Body of pancreas (tissue), 4 donors: ENCODE measurements at places on chromosomes 16 and 17. TPM values are rescaled to one million over a fixed set of nuclear protein-coding genes. Genes with fewer than 3 reads are reported as not detected.
A peak's percentile ranks its signal among the peaks of the same experiment; 100 is the strongest.

DNA sequence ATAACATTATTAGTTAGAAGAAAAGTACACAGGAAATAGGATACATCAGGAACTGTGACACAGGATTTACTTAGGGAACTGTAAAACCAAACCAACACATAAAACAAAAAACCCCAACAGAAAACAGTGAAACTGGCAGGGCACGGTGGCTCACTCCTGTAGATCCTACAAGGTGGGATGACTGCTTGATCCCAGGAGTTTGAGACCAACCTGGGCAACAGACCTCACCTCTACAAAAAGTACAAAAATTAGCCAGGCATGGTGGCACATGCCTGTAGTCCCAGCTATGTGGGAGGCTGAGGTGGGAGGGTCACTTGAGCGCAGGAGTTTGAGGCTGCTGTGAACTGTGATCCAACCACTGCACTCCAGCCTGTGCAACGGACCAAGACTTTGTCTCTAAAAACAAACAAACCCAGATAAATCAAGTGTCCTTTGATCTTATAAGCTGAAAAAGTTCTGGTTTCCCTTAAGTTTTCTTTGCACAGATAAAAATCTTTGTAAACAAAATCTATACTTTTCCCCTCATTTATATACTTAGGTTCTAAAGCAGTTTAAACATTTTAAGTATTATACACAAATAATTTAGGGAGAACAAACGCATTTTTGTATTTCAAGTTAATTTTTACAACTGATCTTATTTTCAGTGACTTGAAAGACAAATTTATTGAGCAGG, 111.5 kb upstream of the TOB1 start:
- no peak overlapping the region for H3K27ac ChIP-seq
- no peak overlapping the region for H3K4me3 ChIP-seq
- H3K4me1 ChIP-seq: no peaks in the 10 kb centered on the region
- H3K36me3 ChIP-seq: peaks cover 27% of the 10 kb centered on the region
- no peaks in the 10 kb centered on the region for H3K27me3 ChIP-seq

DNA sequence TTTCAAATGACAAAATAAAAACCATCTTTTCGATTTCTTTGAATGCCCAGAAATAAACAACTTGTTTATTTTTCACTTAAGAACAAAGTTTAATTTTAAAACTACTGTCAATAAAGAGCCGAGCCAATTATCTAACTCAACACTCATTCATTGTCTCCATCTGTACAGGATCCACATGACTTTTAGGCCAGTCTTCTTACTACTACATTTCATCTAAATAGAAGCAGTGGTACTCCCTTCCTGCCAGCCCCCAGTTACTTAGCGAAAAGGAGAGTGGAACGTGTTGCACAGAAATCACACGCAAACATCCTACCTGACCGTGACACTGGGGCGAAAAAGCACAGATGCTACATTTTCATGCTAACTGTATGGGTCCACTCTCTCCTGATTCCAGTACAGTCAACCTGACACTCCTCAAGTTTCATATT, 1.2 kb downstream of the GNA13 start:
- DNase-seq: no peak
- peaks cover 20% of the 10 kb centered on the region for H3K4me1 ChIP-seq
- H3K27ac ChIP-seq: peak overlapping the region; percentile 92
- peak overlapping the region; percentile 61 for H3K4me3 ChIP-seq

DNA sequence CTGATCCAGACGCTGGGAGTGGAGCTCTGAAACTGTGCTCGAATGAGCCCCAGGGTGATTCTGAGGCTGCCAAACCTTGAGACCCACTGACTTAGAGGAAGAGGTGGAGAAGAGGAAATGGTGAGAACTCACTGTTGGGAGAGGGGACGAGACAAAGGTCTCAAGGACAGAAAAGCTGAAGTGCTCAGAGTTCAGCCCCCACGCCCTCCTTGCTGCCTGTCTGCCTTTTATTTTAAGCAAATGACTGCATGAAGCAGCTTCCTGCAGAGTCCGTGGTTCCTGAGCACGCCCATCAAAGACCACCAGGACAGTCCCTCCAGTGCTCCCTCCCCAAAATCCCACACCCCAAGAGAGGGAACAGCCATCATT, 20.4 kb downstream of the COTL1 start:
- no peak for DNase-seq
- peaks cover 15% of the 10 kb centered on the region for H3K4me1 ChIP-seq
- H3K4me3 ChIP-seq: no peak overlapping the region
- no peaks in the 10 kb centered on the region for H3K27me3 ChIP-seq
- H3K36me3 ChIP-seq: no peaks in the 10 kb centered on the region

DNA sequence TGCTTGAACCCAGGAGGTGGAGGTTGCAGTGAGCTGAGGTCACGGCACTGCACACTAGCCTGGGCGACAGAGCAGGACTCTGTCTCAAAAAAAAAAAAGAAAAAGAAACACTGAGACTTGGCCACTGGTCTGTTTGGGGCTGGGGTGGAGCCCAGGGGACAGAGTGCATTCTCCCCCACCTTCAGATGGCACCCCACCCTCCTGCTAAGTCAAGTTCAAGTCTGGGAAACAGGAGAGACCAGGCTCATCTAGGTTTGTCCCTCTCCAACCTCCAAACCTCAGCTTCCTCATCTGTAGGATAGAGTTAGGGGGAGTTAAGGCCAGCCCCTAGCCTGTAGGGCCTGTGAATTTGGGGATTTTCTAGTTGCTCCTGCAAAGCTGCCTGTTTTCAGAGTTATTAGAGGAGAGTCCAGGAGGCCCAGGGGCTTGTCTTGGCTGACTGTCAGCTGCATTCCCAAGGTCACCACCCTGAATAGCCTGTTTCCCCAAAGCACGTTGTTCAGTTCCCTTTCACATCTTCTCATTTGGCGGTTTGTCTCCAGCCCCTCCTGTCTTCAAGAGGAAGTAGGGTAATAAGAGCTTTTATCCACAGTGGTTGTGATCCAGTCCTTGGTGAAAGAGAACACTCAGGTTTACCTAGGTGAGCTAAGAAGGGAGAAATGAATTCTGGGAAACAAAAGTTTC, 2.2 kb downstream of the MT3 start:
- peaks cover 11% of the 10 kb centered on the region for H3K4me1 ChIP-seq
- H3K27ac ChIP-seq: no peak overlapping the region
- DNase-seq: no peak
- H3K27me3 ChIP-seq: no peaks in the 10 kb centered on the region

- H3K4me3 ChIP-seq: no peak overlapping the region
- DNase-seq: no peak
- H3K27me3 ChIP-seq: no peaks in the 10 kb centered on the region
Measured at GRCh38 chr17:49369760-49370159, 7.7 kb upstream of the ZNF652 start.

GRCh38 chr16:78503602-78504001, 404.1 kb downstream of the WWOX start:
- H3K4me3 ChIP-seq: no peak overlapping the region
- no peaks in the 10 kb centered on the region for H3K4me1 ChIP-seq
- H3K27ac ChIP-seq: no peak overlapping the region
- no peaks in the 10 kb centered on the region for H3K36me3 ChIP-seq

- peaks cover 7% of the 10 kb centered on the region for H3K4me1 ChIP-seq
- H3K36me3 ChIP-seq: no peaks in the 10 kb centered on the region
- DNase-seq: no peak
- no peak overlapping the region for H3K4me3 ChIP-seq
Measured at GRCh38 chr17:80980397-80981061, 11.1 kb upstream of the CHMP6 start.

DNA sequence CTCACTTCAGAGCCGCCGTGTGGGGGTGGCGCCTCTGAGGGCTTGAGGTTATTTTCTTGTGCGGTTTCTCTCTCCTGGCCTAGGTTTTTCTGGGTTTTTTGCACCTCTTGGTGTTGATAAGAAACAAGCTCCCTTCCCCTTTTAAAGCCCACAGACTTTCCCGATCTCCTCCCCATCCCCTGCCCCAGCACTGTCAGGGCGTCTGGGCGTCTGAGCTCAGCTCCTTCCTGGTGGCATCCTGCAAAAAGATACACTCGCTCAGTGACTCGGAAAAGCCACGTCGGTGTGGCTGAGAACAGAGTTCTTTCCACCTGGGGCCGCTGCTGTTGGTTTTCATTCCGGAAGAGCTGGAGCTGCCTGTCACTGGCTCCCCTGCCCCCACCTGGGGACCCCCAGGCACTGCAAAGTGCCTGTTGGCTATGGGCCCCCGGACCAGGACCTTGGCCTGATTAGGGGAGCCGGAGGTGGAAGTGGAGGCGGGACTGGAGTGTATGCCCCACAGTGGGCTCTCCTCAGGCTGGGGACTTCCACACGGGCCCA, 14.5 kb downstream of the BAIAP2 start:
- peaks cover 20% of the 10 kb centered on the region for H3K4me1 ChIP-seq
- H3K36me3 ChIP-seq: no peaks in the 10 kb centered on the region
- no peak for DNase-seq
- H3K4me3 ChIP-seq: no peak overlapping the region
- no peaks in the 10 kb centered on the region for H3K27me3 ChIP-seq

GRCh38 chr16:75445298-75445697, 12.0 kb upstream of the CFDP1 start:
- no peaks in the 10 kb centered on the region for H3K36me3 ChIP-seq
- H3K4me3 ChIP-seq: no peak overlapping the region
- no peak overlapping the region for H3K27ac ChIP-seq
- DNase-seq: no peak
- no peaks in the 10 kb centered on the region for H3K4me1 ChIP-seq
- H3K27me3 ChIP-seq: no peaks in the 10 kb centered on the region

DNA sequence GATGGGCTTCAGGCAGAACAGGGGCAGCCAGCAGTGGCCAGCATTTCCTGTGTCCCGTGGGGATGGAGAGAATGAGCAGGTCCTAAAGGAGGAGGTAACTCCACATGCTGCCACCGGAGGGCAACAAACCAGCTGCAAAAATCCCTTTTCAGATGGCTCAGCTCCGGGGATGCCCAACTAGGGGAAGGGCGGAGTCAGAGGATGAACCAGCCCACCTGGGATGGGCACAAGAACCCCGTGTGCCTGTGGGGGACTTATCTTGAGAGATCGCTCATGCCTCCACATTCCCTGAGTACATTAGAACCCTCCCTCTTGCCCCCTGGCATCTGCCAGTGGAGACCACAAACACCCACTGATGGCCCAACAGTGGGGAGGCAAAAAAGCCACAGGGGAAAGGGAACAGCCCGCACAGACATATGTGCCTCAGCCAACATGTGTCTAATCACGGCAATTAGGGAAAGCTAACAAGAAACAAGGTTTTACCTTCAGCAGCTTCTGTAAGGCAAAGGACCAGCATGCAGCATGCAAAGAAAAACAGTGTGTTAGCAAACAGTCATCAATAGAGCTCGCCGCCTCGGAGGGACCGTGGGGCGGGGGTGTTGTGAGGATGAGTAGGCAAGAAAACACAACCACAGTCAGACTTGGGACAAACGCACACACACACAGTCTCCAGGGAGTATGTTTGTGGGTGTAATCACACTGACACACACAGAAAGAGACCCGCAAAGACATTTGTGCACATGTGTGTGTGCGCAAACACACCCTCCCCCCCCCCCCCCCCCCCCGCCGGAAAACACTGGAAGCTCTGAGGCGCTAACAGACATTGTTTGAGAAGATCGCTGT, 64.0 kb downstream of the MYO18A start:
- no peak overlapping the region for H3K27ac ChIP-seq
- no peak overlapping the region for H3K4me3 ChIP-seq
- H3K4me1 ChIP-seq: peaks cover 19% of the 10 kb centered on the region

GRCh38 chr17:59378675-59379074, 47.2 kb downstream of the YPEL2 start:
- no peaks in the 10 kb centered on the region for H3K27me3 ChIP-seq
- DNase-seq: no peak
- peaks cover 56% of the 10 kb centered on the region for H3K4me1 ChIP-seq
- H3K27ac ChIP-seq: peak overlapping the region; percentile 72
- H3K4me3 ChIP-seq: no peak overlapping the region

DNA sequence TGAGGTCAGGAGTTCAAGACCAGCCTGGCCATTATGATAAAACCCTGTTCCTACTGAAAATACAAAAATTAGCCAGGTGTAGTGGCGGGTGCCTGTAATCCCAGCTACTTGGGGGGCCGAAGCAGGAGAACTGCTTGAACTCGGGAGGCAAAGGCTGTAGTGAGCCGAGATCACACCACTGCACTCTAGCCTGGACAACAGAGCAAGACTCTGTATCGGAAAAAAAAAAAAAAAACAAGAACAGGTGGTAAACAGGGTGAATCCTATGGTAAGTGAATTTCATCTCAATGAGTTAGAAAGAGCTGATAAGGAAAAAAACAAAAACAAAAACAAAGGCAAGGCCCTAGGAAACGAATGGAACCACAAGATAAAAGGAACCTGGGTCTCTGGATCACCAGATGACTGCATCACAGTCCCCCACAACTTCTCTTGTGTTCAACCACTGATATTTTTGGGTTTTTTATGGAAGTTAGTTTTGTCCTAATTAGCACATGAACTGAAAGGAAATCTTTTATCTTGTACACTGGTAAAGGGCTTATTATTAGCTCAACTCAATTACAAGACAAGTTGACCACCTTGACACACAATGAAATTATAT, 21.0 kb downstream of the GLG1 start:
- H3K36me3 ChIP-seq: no peaks in the 10 kb centered on the region
- no peak overlapping the region for H3K27ac ChIP-seq
- H3K4me3 ChIP-seq: no peak overlapping the region
- no peak for DNase-seq

- DNase-seq: peak; percentile 62
- H3K4me1 ChIP-seq: peaks cover 6% of the 10 kb centered on the region
- H3K27ac ChIP-seq: peak overlapping the region; percentile 41
- no peaks in the 10 kb centered on the region for H3K36me3 ChIP-seq
Measured at GRCh38 chr17:77924757-77925336, 33.7 kb upstream of the TNRC6C start.

- peak; percentile 32 for DNase-seq
- peaks cover 7% of the 10 kb centered on the region for H3K4me1 ChIP-seq
- H3K27me3 ChIP-seq: no peaks in the 10 kb centered on the region
- no peak overlapping the region for H3K4me3 ChIP-seq
Measured at GRCh38 chr17:18093616-18094408, 6.1 kb downstream of the DRG2 start.

DNA sequence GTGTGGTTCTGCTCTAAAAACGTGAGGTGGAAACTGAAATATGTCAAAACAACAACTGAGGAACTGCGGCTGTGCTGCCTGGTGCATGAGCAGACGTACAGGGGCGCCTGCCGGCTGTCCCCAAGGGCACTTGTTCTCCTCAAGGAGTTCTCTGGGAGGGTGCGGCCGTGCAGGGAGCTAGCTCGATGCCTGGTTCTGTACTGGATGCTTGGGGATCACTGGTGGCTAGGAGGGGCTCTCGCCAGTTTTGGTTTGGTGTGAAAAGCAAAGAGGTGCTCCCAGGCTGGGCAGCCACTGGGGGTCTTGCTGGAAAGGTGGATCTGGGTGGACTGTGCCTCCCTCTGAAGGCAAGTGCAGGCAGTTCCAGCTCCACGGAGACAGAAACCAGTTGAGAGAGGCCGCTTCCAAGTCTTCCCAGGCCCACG, 41.9 kb upstream of the ATP2A3 start:
- no peak overlapping the region for H3K27ac ChIP-seq
- DNase-seq: no peak
- no peaks in the 10 kb centered on the region for H3K27me3 ChIP-seq
- H3K4me1 ChIP-seq: peaks cover 20% of the 10 kb centered on the region

NXN gene
- total RNA-seq: 24.4 TPM

DNAAF8 gene
- under 0.01 TPM for total RNA-seq

PDK2 gene
- 119 TPM for total RNA-seq

RGS9 gene
- 4.3 TPM for total RNA-seq

TMEM238L gene
- not detected for total RNA-seq

PRSS8 gene
- total RNA-seq: 75.5 TPM

SPATA22 gene
- total RNA-seq: not detected
